ENCODE measurements at places on chromosomes 7 and 10. TPM values are rescaled to one million over a fixed set of nuclear protein-coding genes. Genes with fewer than 3 reads are reported as not detected.

- no peaks in the 10 kb centered on the region for H3K27me3 ChIP-seq
- no peaks in the 10 kb centered on the region for H3K36me3 ChIP-seq
- H3K4me3 ChIP-seq, result peak overlapping the region; percentile 2
- H3K4me1 ChIP-seq, result peaks cover 63% of the 10 kb centered on the region
- H3K27ac ChIP-seq, result peak overlapping the region; percentile 73
Measured at GRCh38 chr10:102782673-102783551, 39.2 kb downstream of the WBP1L start.

GRCh38 chr7:90238583-90238982, 6.4 kb upstream of the CFAP69 start:
- peaks cover 5% of the 10 kb centered on the region for H3K4me1 ChIP-seq
- H3K36me3 ChIP-seq, result peaks cover 4% of the 10 kb centered on the region
- peaks cover 9% of the 10 kb centered on the region for H3K27me3 ChIP-seq
- no peak overlapping the region for H3K27ac ChIP-seq
- DNase-seq, result no peak
- no peak overlapping the region for H3K4me3 ChIP-seq

DNA sequence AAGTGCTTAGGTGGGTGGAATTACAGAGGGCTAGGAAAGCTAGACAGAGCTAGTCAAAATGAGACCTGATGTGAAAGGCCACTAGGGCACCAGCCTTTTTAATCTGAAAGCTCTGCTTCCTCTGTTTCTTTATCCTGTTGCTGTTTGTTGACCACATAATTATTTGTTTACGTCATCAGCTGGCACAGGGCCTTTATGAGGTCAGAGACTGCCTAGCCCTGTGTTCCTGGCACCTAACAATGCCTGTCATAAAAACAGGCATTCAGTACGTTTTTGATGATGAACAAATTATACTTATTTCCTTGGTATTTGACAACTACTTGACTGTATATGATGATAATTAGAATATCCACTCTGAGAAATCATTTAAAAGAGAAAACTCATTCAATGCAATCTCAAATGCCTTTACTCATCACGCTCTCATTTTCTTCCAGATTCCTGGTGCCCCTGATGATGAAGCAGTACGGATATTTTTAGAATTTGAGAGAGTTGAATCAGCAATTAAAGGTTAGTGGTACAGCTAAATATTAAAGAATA, 26.0 kb downstream of the RBM17 start:
- H3K4me1 ChIP-seq, result peaks cover 20% of the 10 kb centered on the region
- peak overlapping the region; percentile 70 for H3K27ac ChIP-seq
- H3K36me3 ChIP-seq, result peaks cover 42% of the 10 kb centered on the region
- H3K4me3 ChIP-seq, result no peak overlapping the region
- no peaks in the 10 kb centered on the region for H3K27me3 ChIP-seq
- DNase-seq, result no peak

GRCh38 chr7:130160455-130160854, 44.8 kb downstream of the TMEM209 start:
- no peak overlapping the region for H3K27ac ChIP-seq
- H3K36me3 ChIP-seq, result peaks cover 35% of the 10 kb centered on the region
- no peaks in the 10 kb centered on the region for H3K27me3 ChIP-seq
- H3K4me3 ChIP-seq, result no peak overlapping the region
- H3K4me1 ChIP-seq, result no peaks in the 10 kb centered on the region

- no peaks in the 10 kb centered on the region for H3K36me3 ChIP-seq
- H3K27me3 ChIP-seq, result peaks cover 27% of the 10 kb centered on the region
- H3K27ac ChIP-seq, result no peak overlapping the region
- H3K4me1 ChIP-seq, result no peaks in the 10 kb centered on the region
- no peak for DNase-seq
Measured at GRCh38 chr10:89478739-89479654, 56.4 kb downstream of the SLC16A12 start.

DNA sequence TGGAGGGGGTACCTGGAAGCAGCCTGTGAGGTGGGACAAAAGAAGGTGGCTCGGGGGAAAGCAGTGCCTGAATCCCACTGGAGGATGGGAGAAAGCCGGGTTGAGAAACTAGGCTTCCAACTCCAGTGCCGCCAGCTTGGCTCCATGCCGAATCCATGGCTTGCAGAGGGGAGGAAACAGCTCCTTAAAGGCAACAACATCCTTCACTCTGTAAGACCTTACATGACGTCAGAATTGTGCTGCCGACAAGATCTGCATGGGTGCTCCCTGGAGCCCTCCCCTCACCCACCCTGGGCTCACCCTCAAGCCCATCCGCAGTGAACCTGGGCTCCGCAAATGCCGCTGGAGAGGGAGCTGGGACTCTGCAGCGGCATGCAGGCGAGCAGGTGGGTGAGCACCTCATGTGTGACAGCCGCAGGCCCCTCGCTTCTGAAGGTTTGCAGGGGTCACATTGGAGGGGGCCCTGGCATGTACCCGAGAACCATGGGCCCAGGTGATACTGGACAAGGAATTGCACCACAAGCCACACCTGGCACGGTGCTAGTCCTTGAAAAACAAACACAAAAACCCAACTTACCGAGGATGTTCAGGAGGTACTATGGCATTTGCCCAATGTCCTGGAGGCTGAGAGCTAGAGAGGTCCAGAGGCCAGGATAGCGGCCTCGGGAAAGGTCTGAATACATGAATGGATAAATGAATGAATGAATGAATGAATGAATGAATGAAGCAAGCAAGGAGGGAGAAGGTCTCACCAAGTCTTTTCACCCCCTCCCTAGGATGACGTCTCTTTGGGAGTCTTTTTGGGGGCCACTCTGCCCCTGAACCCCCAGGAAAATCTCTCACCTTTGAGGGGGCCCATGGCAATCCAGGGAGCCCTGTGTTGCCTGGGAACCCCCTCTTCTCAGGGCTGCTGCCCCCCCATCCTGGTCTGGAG, 238.6 kb upstream of the SHH start:
- no peak overlapping the region for H3K27ac ChIP-seq
- H3K4me1 ChIP-seq, result no peaks in the 10 kb centered on the region
- no peak for DNase-seq
- H3K4me3 ChIP-seq, result no peak overlapping the region
- H3K36me3 ChIP-seq, result no peaks in the 10 kb centered on the region

DNA sequence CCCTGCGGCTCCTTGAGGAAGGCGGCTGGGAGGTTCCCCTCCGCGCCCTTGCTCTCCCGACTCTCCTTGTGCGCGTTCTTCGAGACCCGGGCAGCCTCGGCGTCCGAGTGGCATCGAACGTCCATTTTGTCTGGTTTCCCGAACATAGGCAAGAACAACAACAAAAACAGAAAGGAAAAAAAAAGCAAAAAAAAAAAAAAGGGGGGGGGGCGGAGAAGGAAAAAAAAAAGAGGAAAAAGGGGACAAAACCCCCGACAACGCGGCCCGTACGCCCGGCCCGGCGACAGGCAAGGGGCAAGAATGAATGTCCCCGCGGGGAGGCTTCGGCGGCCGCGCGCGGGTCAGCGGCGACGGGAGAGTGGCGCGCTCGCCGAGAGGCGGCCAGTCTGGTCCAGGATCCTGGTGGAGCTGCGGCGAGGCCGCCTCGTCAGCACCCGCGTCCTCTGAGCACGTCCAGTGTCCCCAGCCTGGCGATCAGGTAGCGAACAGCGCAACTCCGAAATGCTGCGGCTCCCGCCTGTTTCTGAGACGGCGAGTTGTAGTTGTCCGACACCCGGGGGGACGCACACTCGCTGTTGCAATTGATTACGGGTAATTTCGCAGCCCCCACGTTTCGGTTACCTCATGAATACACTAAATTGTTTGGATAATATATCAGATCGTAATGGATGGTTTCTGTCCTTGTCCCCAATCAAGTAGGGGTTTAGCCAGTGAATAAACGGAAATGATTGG, at the start of gene VAX1:
TSS of gene VAX1 (minus strand) at position 360 of the 732 bp plus-strand sequence. CDS start at position 146, 214 bp downstream.
- no peak for DNase-seq
- no peak within 1 kb of the TSS for H3K27ac ChIP-seq
- H3K4me3 ChIP-seq, result no peak within 1 kb of the TSS
- H3K36me3 ChIP-seq, result peaks cover 4% of the 10 kb centered on the region
- H3K27me3 ChIP-seq, result peaks cover 43% of the 10 kb centered on the region

MGAM2 gene
- not detected for total RNA-seq

DNA sequence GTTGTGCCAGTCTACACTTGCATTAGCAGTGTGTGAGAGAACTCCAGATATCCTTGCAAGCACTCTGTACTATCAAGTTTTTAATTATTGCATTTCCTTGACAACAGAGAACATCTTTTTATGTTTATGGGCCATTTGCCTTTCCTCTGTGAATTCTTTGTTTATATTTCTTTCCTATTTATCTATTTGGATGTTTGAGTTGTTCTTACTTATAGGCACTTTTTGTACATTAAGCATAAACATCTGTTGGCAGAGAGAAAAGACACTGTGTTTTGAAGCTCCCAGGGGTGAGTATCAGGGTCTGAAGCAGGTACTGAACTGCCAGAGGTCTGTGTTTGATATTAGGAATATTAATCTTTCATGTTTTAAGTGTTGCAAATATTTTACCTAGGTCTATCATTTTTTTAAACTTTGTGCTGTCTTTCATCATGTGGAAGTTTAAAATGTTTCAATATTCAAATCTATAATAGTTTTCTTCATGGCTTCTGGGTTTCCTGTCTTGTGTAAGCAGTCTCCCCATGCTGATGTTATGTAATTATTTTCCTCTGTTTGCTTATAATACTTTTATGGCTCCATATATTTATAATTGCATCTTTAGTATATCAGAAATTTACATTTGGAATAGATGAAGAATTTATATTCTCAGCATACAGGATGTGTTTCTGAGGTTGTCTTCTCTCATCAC, 17.7 kb upstream of the PDCD4 start:
- no peaks in the 10 kb centered on the region for H3K27me3 ChIP-seq
- no peak for DNase-seq
- H3K36me3 ChIP-seq, result no peaks in the 10 kb centered on the region
- H3K4me3 ChIP-seq, result no peak overlapping the region
- H3K27ac ChIP-seq, result peak overlapping the region; percentile 0
- peaks cover 45% of the 10 kb centered on the region for H3K4me1 ChIP-seq

DNA sequence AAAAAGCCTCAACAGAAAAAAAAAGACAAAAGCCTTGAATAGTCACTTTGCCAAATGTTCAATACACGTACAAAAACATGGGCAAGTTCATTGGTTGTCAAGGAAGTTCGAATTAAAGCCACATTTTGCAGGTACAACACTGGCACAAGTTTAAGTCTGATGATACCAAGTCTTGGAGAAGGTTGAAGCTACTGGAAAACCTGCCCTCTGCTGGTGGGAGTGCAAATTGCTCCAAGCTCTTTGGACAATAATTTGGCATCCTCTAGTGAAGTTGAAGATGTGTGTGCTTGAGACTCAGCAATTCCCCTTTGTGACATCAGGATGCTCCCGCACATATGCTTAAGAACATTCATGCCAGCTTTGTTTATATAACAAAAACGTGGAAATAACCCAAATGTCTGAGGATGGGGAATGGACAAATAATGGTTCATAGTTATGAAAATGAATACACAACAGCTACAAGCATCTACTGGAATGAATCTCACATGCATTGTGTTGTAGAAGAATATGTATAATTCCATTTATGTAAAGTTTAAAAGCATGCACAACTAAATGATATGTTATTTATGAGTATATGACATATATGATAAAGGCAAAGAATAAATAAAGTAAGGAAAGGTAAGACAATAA, 120.0 kb upstream of the PLPP4 start:
- no peak overlapping the region for H3K27ac ChIP-seq
- no peak overlapping the region for H3K4me3 ChIP-seq
- H3K4me1 ChIP-seq, result no peaks in the 10 kb centered on the region
- peaks cover 21% of the 10 kb centered on the region for H3K27me3 ChIP-seq
- no peak for DNase-seq

GRCh38 chr7:20449176-20449575, 118.5 kb downstream of the ITGB8 start:
- no peak overlapping the region for H3K4me3 ChIP-seq
- no peaks in the 10 kb centered on the region for H3K36me3 ChIP-seq
- H3K4me1 ChIP-seq, result no peaks in the 10 kb centered on the region
- no peaks in the 10 kb centered on the region for H3K27me3 ChIP-seq
- no peak for DNase-seq

SPDYE2B gene
- not detected for total RNA-seq

DNA sequence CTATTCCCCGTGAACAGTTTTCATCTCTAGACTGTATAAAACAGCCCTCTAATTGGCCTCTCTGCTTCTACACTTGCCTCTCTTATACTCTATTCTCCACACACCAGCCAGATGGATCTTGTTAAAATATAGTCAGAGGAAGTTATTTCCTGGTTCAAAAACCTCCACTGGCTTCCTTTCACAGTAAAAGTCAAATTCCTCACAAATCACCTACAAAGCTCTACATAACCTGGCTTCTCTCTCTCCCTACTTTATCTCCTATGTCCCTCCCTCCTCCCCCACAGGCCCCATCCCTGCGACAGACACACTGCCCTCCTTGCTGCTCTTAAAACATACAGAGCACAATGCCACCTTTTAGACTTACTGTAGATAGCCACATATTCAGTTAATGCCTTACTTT, 60.1 kb downstream of the TPK1 start:
- H3K27me3 ChIP-seq, result no peaks in the 10 kb centered on the region
- no peak for DNase-seq
- H3K4me3 ChIP-seq, result no peak overlapping the region

DDC gene
- total RNA-seq, result not detected

All from natural killer cell treated with Interleukin-12 subunit alpha and Interleukin-12 subunit beta and Interleukin-15 and Interleukin-18, amount 100 ng/mL, for 72 hours (primary cell).